ENCODE measurements at places on chromosomes 11 and 22.

- DNase-seq: no peak
These were observed 784 bp upstream of the SLC43A3 start for GRCh38 chr11:57427727-57428082.

- no peak for DNase-seq
These were observed 44.2 kb downstream of the CERK start for GRCh38 chr22:46693634-46694415.

DNA sequence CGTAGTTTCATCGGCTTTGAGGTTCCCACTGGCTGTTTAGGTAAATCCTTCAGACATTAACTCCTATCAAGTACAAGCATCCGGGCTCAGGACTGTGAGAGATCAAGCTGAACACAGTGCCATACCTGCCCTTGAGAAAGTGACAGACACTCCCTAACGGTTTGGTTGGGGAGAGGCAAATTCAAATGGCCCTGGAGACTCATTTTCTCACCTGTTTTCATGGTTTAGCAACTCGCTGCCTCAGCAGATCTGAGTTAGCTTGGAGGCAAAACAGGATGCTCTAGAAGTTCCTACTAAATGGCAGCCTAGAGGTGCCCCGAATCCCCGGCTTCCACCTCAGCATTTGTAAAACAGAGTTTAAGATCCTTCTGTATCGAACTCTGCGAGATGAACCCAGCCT lies 3.6 kb upstream of the FBXO3 start:
- no peak for DNase-seq

DNA sequence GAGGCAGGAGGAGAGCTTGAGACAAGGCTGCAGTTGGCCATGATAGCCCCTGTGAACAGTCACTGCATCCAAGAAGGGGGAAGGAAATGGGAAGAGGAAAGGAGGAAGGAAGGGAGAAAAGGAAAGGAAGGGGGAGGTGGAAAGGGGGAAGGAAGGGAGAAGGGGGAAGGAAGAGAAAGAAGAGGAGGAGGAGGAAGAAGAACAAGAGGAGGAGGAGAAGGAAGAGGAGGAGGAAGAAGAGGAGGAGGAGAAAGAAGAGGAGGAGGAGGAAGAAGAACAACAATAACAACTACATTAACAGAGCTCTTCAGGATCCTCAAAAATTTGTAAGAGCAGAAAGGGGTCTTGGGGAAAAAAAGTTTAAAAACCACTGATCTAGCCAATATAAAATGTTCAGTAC lies 5.2 kb downstream of the RAB6A start:
- no peak for DNase-seq

DNA sequence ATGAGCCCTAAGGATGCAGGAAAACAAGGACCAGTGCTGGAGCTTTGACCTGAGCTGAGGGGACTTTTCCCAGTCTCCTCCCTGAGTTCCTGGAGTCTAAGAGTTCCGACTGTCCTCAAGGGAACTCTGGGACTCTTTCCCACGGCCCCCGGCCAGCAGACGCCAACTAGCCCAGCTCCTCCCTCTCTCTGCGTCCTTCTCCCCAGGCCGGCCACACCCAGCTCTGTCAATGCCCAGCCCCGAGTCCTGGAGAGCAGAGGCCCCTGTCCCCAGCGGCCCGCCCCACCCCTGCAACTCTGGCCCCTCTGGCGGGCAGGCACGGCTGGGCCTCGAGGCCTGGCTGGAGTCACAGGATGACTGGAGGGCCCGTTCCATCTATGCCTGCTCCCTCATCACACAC lies 29.8 kb downstream of the NECTIN1 start:
- no peak for DNase-seq

- DNase-seq: no peak
These were observed 65.7 kb upstream of the DDI1 start for GRCh38 chr11:103970701-103971249.

DNA sequence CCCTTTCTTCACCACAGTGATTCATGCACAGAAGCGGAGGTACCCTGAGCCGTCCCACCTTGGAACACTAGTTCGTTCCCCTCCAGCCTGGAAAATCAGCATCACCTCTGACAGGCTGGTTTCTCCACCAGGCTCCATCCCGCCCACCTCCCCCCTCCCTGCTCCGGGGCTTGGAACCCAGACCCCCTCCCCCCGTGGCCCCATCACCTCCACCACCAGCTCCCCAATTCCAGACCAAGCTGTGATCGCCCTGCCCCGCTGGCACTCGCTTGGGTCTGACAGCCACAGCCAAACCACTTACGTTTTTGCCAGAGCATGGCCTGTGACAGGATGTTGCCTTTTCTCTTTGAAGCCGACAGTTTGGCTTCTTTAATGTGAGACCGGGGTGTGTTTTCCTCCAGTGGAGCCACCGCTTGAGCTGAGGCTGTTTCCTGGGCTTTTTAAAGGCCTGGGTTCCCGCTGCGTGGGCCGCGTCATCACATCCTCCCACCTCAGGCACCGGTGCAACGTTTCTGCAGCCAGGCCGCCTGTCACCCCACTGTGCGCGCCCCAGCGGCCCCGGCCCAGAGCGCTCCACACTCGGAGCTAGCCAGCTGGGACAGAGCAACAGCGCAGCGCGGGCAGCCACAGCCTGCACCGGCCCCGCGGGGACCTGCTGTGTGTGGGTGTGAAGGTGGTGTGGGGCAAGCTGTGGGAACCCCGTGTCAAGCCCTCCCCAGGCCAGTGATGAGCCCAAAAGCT lies at the start of gene POU2AF1:
Gene POU2AF1 (minus strand): TSS at position 415 of the 741 bp plus-strand sequence. CDS start 98 bp downstream, at position 317.
- DNase-seq: peak; percentile 1

GRCh38 chr22:19959043-19959586 lies 17.5 kb upstream of the TXNRD2 start:
- no peak for DNase-seq

- DNase-seq: no peak
These were observed 208.6 kb downstream of the CWF19L2 start for GRCh38 chr11:107249054-107249453.

- no peak for DNase-seq
These were observed 91.9 kb upstream of the NTM start for GRCh38 chr11:131278472-131278871.

DNA sequence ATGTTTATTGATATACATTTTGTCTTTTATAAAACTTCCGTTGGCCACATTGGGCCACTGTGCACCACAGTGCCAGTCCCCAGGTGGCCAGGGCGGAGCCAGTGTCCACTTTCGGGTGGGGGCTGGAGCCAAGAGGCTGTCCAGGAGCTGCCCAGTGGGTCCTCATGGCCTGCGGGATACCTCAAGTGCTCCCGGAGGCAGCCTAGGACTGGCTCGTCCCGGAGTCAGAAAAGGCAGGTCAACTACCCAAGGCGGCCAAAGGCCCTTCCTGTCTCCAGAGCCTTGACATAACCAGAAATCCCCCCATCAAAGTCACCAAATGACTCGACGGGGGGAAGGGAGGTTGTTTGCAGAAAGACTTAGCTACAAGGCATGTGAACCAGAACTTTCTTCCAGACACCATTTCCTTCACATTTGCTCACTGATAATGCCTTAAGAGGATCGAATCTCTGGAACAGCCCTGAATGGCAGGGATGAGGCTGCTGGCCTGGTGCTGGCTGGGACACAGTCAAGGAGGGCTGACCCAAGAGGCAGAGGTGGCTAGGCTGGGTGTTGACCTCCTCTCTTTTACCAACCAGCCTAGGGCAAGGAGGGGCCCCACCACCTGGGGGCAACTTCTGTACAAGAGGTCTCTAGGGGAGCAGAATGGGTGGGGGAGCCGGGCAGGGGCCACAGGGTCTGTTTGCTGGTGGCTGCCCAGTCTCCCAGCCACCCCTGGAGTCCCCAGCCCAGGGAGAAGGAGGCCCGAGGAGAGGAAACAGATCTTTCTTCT lies 8.4 kb downstream of the MRGPRF start:
- DNase-seq: no peak

GRCh38 chr11:121467471-121467870 lies 14.7 kb upstream of the SORL1-AS1 start:
- DNase-seq: no peak

- DNase-seq: no peak
These were observed at the start of gene SYNGR1 for GRCh38 chr22:39349967-39350726. Gene SYNGR1, plus strand, starts transcription at chr22:39349991. Its CDS starts 20 bp downstream, at chr22:39350011.

DNA sequence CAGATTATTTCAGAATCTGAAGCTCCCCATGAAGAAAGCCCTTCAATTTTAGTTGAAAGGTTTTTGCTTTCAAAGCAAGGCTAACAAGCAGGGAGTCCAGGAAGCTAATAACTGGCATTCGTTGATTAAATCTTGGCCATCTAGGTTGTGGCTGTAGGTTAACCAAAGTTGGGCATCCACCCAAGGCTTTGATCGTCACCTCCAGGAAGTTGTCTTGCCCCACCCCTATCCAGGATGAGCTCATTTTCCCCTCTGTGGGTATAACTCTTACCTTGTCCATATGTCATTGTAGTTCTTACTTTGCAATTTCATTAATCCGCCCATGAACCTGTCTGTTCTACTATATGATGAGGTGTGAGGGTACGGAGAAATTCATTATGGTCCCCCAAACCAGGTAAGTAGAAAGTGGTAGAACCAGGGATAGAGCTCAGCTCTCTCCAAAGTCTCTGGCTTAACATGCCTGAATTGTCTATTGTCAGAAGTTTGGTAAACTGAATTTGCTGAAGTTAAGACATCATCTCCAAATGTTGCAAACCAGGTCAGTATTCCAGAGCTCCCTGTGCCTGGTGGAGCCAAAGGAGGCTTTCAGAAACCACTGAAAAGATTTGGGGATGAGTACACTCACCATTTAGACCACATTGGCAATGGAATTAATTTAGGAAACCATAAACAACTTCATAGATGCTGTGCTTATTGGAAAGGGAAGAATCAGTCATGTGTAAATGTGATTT lies 97.1 kb downstream of the CD44 start:
- no peak for DNase-seq

DNA sequence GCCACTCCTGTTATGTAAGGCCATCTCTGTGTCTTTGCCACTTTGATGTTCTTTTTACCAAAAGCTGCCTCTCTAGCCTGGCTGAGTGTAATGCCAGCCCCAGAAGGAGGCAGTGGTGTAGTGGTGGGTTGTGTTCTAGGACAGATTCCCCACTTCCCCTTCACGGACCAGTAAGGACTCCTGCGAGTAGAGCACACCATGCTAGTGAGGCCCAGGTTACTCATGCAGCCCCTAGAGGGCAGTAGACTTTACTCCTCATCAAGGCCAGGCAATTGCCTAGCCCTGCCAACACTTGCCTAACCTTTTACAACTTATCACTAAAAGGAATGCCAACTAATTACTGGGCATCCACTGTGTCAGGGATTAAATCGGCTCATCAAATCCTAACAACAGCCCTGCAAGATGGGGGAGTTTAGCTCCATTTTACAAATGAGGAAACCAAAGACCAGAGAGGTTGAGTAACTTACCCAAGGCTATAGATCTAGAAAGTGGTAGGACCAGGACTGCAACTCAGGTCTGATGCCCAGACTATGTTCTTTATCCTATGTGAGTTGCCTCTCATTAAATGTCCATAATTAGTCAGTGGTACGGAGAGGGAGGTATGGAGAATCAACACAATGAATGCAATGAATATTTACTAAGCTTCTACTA lies 75.3 kb downstream of the APIP start:
- no peak for DNase-seq

DNA sequence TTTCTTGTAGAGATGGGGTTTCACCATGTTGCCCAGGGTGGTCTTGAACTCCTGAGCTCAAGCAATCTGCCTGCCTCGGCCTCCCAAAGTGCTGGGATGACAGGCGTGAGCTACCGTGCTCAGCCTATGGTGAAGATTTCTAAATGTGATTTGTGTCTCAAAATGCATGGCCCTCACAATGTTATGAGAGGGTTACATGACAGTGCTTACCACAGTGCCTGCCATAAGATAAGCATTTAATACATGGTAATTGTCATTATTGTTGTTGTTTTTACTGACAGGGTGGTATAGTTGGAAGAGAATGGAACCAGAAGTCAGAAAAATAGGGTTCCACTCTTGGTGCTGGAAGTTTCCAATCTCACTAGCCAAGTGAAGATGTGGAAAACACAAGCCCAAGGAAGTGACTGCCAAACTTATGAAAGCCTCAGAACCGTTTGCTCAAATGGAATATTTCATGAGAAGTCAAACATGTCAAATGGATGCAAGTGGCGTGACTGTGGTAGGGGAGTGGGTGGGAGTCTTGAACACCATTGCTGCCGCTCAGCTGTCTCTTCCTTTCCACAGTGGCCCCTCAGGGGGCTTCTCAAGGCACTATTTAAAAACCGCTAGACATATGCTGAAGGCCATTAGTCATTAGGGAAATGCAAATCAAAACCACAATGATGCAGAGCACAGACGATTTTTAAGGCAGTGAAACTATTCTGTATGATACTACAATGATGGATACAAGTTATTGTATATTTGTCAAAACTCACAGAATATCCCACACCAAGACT lies 29.1 kb upstream of the LMO2 start:
- no peak for DNase-seq

GRCh38 chr11:82858556-82859091 lies 41.6 kb downstream of the PRCP start:
- DNase-seq: no peak

- no peak for DNase-seq
These were observed 1.2 kb downstream of the DRAP1 start for GRCh38 chr11:65920372-65920802.

DNA sequence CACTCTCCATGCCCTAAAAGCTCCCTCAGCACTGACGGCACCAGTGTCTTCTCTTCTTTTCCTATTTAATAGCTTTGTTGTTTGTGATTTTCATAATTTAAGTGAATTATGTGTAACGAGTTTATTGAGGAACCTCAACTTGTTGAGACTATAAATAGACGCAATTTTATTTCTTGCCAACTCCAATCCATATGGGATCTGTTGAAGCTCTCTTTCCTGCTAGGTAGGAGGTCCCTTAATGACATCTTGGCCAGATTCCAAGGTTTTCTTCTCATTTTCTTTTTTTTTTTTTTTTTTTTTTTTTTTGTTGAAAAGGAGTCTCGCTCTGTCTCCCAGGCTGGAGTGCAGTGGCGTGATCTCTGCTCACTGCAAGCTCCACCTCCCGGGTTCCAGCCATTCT lies 14.2 kb downstream of the RTL6 start:
- DNase-seq: no peak

GRCh38 chr11:129894278-129895125 lies 876 bp downstream of the NFRKB start:
- no peak for DNase-seq

DNA sequence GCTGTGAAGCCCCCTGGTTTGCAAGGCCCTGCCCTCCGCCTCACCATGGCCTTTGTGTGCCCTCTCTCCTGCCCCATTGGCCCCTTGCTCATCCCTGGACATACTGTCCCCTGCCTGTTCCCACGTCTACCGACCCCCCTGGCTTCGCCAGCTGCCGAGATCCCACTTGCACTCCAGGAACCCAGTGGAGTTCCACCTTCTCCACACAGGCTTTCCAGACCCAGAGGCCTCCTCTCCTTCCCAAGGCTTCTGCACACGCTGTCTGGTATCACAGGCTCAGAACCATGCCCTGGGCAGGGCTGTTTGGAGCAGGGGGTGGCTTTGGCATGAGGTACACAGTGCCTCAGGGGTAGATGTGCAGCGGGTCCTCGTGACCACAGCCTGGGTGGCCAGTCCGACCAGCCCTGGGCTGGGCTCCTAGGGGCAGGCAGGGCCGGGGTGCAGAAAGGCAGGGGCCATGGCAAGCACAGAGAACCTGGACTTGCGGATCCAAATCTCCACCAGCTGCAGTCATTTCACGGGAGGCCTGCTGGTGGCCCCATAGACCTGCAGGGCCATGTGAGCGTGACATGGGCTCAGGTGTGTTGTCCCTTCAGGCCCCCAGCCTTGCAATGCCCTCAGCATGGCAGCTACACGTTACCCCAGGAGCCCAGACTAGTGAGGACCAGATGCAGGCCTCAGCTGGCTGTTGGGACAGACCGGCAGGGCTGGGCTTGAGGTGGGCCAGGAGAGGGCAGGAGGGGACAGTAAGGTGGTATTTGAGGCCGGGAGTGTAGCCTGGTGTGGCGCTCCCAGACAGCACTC lies 9.5 kb downstream of the GRK2 start:
- no peak for DNase-seq

GRCh38 chr11:99795999-99796398 lies 775.2 kb downstream of the CNTN5 start:
- no peak for DNase-seq

Data from non-pigmented ciliary epithelial cell (primary cell).